LNCaP clone FGC (cell line): ENCODE measurements at places on chromosomes 3 and 15.

GRCh38 chr3:99388780-99389179, 249.6 kb upstream of the COL8A1 start:
- no peak for DNase-seq

GRCh38 chr3:192869131-192870031, 48.3 kb downstream of the MB21D2 start:
- DNase-seq: no peak

DNA sequence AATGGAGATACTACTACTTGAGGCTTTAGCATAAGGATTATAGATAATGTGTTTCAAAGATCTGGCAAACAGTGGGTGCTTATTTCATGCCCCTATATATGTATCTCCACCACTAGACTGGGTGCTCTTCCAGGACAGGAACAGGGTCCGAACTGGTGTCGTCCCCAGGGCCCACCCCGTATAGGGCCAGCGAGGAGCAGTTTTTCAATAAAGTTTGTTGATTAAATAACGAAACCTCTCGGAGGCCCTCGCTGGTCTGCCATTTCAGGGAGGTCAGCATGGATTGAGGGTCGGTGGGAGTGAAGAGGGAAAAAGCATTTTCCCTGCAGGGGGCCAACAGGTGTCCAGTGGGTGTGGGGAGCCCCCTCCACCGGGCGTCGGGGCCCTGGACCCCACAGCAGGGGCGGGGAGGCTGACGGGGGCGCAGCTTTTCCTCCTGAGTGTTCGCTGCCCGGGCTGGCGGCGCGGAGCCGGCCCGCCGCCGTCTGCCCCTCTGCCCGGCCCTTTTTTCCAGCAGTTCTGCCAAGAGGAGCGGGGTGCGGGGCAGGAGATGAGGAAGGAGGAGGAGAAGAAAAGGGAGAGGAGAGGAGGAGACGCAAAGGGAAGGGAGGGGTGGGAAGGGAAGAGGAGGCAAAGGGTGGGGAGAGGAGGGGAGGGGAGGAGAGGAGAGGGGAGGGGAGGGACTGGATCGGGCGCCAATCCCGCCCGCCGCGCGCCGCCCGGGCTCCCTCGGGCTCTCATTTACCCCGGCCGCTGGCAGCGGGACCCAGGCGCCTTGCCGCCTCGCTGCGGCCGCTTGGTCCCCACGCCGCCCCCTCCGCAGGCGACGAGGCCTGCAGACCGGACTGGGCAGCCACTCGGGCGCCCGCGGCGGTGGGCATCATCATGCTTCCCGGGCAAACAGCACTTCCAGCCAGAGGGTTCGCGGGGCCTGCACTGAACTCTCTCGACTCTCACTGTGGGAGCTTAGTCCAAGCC, 66.3 kb downstream of the ISG20 start:
- DNase-seq: no peak

DNA sequence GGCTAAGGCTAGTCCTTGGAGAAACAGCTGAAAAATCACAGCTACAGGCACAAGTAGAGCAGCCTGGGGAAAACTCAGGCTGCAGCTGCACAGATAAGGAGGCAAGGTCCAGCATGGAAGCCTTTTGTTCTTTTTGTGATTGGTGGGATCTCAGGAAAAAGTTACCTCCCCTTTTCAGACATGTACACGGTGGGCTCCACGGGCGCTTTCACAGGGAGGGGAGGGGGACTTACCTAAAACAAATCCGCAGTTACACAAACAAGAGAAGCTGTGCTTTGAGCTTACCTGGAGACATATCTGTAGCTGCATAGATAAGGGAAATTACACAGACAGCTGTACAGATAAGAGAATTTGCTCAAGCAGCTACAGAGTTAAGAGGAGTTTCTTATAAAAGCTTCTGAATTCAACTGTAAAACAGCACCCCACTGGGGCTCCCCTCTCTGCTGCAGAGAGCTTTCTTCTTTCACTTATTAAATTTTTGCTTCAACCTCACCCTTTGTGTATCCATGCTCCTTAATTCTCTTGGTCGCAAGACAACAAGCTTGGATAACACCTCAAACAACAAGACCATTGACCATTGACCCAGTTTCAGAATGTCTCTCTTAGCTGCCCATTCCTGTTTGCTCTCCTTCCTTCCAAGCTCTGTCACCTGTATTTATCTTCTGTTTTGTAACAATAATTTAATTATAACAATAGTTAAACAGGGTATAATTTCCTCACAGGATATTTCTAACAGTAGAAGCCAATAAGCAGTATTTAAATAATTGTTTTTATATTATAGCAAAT, 10.9 kb upstream of the CD200 start:
- peak; percentile 17 for DNase-seq

DNA sequence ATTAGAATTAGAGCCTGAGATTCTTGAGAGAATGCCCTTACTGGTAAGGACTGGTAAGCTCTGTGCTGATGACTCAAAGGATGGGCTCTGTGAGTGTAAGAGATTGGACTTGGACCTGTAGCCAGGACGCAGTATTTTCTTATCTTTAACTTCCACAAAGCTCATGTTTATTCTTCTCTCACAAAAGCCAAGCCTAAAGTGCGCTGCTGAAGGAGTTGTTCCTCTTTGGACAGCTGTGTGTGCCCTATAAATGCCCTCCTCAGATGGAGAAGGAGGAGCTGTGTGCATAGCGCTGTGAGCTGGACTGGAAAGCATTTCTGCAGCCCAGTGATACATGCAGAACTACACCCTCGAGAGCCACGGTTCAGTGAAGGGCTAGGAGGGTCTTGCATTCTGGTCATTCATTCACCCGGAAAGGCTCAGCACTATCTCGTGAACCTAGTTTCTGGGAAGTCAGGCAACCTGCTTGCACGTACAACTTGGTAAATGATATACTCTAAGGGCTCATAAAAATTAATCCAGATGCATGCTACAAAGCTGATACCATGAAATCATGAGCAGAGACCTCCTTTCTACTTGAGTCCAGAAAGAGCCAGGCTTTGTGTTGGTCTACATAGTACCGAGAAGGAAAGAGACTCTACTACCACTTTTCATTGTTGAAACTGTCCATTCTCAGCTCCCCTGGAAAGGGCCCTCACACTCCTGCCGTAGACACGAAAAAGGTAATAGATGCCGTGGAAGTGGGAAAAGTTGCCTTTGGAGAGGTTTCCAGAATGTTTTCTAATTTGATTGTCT, 103.0 kb upstream of the TBL1XR1 start:
- peak; percentile 96 for DNase-seq
